NCI-H226 (cell line): ENCODE measurements at places on chromosomes 7 and 10.

GRCh38 chr10:43125274-43125845, 12.9 kb upstream of the CSGALNACT2 start:
- no peak for DNase-seq

GRCh38 chr10:77511498-77512218, 126.0 kb downstream of the KCNMA1 start:
- peak; percentile 73 for DNase-seq

DNA sequence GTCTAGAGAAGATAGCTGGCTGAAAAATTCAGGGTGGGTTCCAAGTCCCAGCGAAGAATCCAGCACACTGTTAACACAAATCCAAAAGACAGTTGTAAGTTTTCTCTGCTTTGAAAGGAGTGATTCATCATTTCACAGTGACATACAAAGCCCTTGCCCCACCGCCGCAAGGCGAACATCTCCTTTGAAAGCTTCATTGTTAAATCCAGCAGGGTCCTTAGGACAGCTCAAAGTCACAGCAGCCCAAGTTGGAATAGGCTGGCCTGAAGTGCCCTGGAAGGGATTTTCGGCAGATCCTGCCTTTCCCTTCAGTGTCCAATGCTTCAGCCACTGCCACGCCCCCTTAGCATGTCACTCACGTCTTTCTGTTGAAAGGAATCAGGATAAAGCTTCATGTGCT, 526.1 kb downstream of the CALN1 start:
- DNase-seq: no peak

- DNase-seq: no peak
These were observed 337.3 kb upstream of the MAGI2 start for GRCh38 chr7:79790656-79791262.

DNA sequence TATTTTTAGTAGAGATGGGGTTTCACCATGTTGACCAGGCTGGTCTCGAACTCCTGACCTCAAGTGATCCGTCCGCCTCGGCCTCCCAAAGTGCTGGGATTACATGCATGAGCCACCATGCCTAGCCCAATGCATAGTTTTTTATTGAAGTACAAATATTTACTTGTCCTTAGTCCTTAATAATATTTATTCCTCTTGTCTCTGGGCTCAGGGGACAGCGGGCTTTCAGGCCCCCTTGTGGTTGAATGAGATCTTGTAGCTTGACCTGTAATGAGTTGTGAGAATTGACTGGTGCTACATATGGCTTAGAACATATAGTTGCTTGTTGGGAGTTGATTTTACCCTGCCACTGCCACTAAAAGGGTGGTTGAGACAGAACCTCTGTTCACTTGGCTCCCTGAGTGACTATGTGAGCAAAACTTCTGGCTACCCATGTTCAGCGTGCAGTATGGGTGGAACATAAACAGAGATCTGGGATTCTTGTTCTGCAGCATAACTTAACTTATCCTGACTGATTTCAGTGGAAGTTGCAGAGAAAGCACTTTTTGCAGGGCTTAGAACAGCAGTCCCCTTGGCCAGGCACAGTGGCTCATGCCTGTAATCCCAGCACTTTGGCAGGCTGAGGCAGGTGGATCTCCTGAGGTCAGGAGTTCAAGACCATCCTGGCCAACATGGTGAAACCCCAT, 14.9 kb downstream of the CCL26 start:
- no peak for DNase-seq

DNA sequence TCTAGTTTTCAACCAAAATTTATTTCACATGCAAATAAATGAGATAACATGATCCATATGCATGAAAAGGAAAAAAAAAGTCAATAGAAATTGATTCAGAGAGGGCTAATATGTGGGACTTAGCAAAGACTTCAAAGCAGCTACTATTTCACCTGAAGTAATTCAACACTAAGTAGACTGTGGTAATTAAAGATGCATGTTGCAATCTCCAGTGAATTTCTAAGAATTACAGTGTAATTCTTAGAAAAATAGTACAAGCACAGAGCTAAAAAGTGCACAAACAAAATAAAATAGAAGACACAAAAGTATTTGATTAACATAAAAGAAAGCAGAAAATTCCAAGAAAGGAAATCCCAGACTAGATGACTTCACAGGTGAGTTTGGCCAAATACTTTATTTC, 25.7 kb downstream of the GPR22 start:
- no peak for DNase-seq

DNA sequence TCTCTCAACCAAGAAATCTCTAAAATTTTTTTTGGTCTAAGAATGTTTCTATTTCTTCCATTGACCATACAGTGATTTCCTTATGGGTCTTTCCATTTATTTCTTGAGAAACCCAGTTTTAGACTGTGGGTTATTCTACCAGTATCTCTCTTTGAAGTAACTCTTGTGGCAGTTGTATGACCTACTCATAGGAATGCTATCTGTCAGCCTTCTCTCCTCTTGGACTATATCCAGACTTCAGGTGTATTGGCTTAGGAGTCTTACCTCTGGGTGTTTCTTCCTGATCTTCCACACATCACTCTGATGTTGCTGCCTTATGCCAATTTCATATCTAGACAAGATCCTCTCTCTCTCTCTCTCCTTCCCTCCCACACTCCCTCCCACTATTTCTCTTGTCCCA, 178.1 kb downstream of the BMPER start:
- DNase-seq: no peak

DNA sequence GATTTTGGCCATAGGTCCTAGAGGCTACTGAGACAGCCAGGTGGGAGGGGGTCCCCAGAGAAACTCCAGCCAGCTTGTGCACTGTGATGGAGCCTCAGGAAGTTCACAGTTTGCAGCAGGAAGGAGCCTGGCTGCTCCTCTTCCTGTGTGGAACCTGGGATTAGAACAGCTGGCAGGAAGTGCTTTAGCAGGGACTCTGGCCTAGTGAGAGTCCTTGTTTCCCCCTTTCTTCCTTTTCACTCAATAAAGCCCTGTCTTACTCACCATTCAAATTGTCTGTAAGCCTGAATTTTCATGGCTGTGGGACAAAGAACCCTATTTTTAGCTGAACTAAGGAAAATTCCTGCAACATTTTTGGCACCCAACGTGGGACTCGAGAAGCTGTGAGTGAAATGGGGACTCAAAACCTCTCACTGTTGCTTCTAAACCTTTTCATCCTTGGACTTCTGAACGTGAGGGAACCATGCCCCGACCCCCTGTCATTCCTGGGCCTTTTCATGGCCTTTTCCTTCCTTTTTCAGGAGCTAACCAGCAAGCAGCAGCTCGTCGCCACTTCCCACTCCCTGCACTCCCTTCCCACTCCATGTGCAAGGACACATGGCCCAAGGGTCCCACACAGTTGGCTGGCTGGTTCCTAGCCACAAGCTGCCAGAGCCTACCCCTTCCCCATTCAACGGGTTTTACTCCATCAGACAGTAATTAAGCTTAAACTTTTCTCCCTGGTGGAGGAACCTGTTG, 32.8 kb upstream of the SORCS3 start:
- DNase-seq: no peak

GRCh38 chr10:61623161-61623560, 39.6 kb upstream of the CABCOCO1 start:
- no peak for DNase-seq

DNA sequence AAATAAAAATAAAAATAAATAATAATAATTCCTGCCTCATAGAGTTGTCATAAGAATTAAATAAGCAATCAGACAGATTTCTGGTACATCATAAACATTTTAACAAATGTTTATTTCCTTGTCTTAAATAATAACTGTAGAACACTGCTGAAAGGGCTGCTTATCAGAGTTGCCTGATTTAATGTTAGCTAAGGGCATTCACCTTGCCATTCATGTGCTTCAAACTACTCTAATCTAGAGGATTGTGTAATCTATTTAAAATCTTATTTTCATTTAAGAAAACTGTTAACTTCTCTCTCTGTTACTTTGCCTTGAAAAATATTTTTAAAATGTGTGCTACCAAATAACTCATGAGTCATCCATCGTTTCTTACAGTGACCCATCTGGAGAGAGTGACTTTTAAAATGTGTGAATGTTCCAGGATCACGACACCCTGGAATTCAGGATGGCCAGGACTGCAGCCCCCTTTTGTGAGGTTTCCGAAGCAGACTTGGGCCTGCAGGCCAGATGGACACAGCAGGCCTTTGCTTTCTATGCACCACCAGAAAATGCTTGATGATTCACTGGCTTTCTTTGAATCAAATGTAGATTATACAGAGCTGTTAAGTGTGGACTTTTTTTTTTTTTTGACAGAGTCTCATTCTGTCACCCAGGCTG, 109.1 kb upstream of the TNS3 start:
- peak; percentile 18 for DNase-seq

GRCh38 chr7:140235114-140235513, 58.3 kb upstream of the KDM7A start:
- DNase-seq: no peak

DNA sequence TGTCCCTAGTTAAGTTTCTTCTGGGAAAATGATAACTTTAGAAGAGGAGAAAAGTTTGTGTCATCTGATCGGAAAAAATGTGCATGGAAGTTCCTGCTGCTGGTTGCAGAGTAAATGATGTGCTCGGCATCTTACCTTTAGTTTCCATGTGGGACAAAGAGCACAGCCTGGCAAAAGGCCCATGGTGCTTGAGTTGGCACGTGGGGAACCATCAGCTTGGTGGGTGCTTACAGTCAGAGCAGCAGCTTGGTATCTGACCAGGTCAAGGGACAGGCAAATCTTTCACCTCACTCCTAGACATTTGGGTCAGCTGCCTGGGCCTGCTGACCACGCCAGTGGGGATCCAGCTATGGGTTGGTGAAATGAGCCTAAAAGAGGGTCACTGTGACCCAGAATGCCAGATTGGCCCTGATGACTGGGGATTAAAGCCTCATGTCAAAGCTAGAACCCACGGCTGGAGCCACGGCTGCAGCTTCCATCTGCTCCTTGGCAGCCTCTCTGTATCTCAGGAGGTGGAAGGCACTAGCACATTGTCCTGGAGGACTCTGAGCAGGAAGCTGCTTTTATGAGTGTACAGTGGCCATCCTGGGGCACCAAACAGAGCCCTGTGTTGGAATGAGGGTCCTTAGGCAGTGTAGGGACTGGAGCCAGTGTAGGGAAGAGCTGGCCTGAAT, 24.7 kb downstream of the VWC2 start:
- DNase-seq: no peak

DNA sequence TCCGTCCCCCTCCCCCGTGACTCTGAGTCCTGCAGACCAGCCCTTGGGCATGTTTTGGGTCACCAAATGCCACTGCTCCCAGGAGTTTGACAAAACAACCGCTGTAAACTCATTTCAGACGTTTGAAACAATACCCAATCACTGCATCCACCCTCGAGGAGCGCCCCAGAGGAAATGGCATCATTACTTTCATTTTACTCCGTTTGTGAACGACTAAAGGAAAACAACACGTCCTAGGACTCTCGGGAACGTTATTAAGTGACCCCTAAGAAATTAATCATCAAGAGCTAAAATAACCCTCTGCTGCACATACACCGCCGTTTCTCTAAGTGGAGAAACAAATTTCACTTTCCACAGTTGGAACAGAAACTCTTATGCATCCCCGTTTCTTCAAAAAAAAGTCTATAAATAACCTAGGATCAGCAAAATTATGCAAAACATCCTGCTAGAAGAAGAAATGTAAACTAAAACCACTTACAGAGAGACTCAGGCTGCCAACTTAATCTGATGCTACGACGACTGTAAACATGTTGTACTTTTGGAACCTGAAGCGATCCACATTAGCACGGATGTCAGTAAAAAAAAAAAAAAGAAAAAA, 109.9 kb upstream of the EFCAB10 start:
- no peak for DNase-seq

DNA sequence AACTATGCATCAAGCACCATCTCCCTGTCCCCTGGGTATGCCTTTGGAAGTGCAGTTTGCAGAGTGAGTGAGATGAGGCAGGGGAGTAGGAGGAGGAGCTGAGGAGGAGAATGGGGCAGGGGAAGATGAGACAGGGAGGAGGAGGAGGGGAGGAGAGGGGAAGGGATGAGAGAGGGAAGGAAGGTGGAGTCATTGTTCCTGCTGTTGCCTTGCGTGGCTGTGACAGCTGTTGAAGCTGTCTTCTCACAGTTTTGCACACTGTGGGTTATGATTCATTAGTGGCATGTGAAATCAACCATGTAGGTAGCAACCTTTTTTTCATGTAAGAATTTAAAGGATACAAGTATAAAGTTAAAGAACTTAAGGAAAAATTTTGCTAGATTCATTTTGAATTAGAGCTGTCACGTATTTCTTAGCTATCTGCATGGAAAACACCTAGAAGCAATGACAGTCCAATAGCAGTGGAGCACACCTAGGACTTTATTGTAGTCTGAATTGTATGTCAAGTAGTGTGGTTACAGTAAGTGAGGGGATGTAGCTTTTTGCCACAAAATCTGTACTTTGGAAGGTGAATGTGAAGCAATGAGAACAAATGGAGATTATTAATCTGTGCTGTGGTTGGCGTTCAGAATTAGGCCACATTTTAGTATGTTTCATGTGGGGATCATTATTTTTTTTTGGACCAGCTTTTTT, 21.7 kb downstream of the CCM2 start:
- no peak for DNase-seq

- DNase-seq: peak; percentile 47
These were observed 38.7 kb downstream of the A1CF start for GRCh38 chr10:50846753-50847152.

GRCh38 chr10:1538121-1538520, 199.2 kb downstream of the ADARB2 start:
- DNase-seq: no peak

- DNase-seq: no peak
These were observed 56.8 kb downstream of the TCF7L2 start for GRCh38 chr10:113006656-113007342.

GRCh38 chr10:96230527-96230926, 40.8 kb downstream of the BLNK start:
- DNase-seq: no peak

DNA sequence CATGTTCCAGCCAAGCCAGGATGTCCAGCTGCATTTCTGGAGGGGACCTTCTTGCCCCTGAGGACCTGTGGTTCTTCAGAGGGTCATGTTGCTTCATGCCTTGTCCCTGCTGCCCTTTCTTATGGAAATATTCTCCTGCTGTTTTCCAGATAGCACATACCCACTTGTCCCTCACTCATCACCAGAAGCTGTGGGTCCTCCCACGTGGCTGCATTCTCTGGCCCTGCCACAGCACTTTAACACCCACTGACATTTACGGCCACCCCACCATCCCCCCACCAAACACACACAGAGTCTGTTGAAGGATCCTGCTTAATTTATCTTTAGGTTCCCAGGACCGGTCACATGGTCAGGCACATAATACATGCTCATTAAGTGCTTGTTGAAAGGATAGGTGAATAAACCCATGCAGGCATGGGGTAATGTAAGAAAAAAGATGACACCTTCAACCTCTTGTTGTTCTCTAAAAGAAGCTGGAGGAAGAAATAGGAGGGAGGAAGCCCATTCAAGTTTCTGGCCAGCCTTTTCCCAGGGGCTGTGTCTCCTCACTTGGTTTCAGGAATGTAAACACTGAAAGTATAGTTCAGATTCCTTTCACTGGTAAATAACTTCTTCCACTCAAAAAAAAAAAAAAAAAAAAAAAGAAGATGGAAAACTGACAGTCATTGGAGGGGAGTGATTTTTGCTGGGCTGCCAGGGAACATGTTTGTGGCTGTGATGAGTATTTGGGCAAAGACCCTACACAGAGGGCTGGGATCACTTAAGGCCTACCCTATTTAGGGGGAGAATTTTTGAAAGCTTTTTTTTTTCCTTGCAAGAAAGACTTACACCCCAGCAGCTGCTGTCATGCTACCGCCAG, 19.8 kb upstream of the BMPER start:
- DNase-seq: no peak

- no peak for DNase-seq
These were observed 5.8 kb downstream of the MINDY4 start for GRCh38 chr7:30776971-30777370.
